Right lung (tissue), 10 donors: ENCODE measurements at places on chromosomes 11 and 22.

DNA sequence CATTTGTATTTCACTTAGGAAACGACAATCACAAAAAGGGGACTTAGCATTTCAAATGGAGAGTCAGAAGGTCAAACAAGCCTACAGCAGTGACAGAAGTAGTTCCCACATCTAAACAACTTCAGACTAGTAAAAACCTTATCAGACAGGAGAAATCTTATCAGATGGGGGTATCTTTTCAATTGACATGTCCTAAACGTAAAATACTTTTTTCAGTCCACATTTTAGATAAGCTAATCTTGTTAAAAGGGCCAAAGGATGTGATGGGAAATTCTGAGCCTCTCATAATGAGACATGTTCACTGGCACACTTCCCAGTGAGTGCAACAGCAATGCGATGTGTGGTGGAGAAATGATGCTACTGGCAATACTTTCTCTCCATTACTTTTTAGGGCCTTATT, 2.4 kb downstream of the MAPK1 start:
- DNase-seq: peak; percentile 63

DNA sequence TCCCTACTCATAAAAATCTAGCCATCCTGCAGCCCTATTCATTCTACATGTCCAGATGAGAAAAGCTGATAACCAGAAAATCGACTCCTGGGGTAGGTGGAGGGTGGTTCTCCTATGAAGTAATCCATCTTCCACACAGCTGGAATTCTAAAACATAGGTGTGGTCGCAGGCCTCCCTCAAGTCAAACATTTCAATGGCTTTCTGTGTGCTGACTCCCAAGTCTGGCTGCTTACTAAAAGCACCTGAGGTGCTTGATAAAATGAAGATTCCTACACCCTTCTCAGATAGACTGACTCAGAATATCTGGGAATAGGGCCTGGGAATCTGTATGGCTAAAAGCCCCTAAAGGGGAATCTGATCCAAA, 26.1 kb downstream of the IRAG1 start:
- DNase-seq: no peak

DNA sequence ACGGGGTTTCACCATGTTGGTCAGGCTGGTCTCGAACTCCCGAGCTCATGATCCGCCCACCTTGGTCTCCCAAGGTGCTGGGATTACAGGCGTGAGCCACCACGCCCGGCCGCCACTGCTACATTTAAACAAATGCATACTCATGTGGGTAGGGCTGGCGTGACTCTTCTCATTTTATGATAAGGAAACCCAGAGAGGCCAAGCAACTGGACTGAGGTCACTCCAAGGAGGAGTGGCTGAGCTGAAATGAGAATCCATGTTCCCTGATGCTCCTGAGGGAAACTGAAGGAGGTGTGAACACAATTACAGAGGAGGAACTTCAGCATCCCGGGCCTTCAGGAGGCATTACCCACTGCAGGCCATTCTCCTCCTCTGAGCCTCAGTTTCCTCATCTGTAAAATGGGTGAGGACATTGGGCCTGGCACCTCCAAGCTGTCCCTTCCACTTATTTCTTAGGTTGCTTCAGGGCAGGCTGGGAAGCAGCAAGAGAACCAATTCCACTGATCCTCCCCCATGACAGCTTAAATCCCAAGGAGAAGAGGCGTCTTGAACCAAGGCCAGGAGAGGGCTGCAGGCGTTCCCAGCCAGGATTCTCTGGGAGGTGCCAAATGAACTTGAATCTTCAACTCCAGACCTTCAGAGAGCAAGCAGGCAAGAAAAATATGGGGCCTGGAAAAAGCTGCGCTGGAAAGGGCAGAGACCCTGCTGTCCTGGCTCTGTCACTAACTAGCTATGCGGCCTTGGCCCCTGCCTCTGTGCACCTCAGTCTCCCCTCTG, 2.9 kb downstream of the TST start:
- DNase-seq: no peak

DNA sequence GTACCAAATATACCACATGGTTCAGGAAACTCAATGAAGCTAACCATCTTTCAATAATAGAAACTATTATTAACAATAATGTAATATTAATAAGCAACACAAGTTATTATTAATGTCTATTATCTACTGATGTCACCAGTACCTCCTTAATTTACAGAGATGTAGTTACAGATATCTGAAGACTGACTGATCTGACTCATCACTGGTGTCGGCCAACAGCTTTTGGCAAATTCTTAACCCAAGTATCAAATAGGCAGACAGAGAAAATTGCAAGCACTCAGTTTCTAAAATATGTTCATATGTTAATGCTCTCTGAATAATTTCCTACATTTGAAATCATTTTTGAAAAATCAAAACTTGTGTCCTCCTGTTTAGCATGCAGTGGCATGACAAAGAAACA, 100.4 kb upstream of the DDI1 start:
- no peak for DNase-seq

GRCh38 chr22:38176170-38176741, 5.4 kb downstream of the PLA2G6 start:
- no peak for DNase-seq

DNA sequence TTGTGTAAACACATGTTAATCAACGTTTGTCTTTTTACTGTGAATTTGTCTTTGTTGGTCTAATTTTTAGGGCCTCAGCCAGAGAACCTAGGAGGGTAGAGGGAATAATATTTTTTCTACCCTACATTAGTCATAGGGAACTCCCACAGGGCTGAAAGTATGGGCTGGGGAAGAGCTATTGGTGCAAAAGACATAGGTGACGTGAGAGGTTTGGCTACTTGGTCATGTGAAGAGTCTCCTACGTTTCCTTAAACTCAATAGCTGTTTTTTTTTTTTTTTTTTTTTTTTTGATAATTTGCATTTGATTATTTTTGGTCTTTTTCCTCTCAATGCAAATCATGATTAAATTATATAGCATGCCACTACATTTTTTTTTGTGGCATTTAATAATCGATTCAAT, 15.9 kb upstream of the MMP7 start:
- DNase-seq: no peak

DNA sequence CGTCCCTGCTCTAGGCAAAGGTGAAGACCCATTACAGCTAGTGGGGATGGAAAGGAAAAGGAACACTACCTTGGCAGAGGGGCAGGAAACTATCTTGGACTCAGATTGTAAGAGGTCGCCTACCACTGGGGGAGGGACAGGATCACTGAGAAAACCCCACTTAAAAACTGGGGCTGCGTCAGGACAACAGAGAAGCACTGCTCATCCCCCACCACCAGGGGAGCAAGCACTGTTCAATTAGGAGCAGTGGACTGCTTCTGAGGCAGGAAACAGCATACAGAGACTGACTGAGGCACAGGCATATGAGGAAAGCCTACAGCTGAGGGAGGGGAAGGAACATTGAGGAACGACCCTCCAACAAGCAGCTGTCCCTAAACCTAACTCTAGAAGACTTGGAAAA, 20.8 kb upstream of the DLAT start:
- DNase-seq: no peak

GRCh38 chr11:123363556-123363955, 66.5 kb upstream of the GRAMD1B start:
- DNase-seq: no peak

GRCh38 chr11:2436013-2436520, 8.2 kb downstream of the TRPM5 start:
- no peak for DNase-seq

- DNase-seq: no peak
These were observed 203.4 kb downstream of the TBC1D22A start for GRCh38 chr22:46965555-46966494.

- no peak for DNase-seq
These were observed 1074.3 kb downstream of the BRD1 start for GRCh38 chr22:48753381-48753730.

GRCh38 chr11:4467811-4468606, 14.4 kb upstream of the OR52K1 start:
- no peak for DNase-seq

GRCh38 chr11:74444173-74444826, 23.0 kb downstream of the KCNE3 start:
- no peak for DNase-seq

DNA sequence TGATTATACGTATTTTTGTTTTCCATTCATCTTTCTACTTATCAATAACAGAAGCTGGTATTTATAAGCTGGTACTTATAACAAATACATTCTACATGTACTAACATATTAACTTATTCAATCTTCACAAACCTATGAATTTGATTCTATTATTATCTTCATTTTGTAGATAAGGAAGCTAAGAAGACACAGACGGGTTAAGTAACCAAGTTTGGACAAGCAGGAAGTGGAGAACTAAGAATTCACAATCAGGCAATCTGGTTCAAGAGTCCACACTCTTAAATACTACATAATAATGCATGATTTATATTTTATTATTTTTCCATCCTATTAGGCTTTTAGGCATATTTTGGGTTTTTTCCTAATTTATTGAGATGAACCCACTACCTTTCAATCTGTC, 25.0 kb downstream of the FCHSD2 start:
- DNase-seq: no peak

- no peak for DNase-seq
These were observed 566 bp downstream of the INTS4 start for GRCh38 chr11:77993902-77994301.

DNA sequence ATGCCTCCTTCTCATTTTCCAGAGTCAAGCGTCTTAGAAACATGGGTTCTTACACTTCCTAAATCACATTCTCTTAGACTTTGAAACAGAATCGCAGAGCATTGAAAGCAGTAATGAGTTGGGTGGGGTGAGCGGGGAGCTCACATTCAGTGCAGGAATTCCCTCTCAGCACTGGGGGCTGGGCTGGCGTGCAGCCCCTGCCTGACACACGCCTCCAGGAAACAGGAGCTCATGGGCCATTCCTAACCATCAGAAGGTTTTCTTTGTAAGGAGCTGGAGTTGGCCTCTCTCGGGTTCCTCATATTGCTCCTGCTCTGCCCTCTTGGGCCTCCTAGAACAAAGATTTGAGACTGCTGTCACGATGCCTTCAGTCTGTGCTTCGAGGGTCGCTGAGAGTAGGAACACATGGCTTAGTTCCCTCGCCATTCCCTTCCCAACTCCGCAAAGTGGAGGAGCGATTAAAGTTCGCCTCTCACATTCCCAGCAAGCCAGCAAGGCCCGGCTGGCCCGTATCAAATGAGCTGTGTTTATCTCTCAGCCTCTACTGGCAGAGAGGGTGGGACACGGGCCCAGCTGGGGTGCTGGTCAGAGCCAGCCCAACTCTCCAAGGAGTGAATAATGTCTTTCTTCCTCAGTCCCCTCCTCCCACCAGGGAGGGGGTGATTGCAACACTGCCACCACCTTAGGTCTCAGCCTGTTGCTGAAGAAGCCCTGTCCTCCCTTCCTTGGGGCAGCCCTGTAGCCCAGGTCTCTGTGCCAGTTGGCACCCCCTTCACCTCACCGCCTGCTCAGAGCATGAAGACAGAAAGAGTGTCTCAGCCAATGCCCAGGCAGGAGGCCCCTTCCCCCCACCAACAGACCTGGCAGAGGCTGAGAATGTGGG, 10.4 kb downstream of the CHRDL2 start:
- peak; percentile 88 for DNase-seq

DNA sequence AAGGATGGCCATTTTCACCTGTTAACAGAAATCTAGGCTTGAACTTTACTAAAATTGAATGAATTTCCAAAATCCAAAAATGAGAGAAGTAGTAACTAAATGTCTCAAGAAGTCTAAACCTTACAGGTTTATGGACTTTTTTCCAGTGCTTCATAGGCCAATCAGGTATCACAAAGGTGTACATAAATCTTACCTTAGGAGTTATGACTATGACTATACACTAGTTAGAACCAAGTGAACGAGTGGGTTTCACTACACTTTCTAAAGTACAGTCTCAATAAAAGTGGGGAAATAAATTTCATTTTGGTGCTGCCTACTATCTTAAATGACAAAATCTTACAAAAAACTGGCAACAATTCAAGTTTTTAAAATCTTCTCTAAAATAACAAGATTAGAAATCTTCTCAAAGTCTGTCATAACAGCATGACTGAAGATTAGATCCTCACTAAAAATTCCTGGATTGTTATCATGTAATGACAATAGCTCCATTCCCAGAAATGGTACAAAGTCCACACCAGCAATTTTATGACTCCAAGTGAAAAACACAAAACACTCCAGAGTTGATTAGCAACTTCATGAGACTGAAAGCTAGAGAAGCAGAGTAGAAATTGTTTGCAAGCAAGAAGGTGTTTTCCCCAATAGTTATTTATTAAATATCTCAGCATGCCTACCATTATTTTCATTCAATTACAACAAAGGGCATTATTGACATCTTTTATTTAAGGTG, 20.9 kb downstream of the SOX6 start:
- DNase-seq: no peak

DNA sequence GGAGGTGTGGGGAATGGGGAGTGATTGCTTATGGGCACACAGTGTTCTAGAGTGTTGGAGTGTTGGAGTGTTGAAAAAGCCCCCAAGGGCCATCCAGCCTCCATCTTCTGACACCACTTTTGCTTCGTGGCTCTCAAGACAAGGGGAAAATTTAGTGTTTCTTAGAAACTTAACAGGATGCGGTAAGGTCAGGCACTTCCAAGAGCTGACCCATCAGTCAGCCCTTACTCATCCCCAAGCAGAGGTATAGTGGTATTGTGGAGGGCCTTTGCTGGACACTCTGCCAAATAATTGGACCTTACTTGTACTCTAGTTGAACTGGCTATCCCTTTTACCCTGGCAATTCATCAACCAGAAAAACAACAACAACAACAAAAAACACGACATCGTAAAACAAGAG, 14.8 kb upstream of the ALDH3B2 start:
- DNase-seq: no peak

- no peak for DNase-seq
These were observed 64.3 kb upstream of the ZC3H12C start for GRCh38 chr11:110028921-110029320.

GRCh38 chr22:37607010-37607934, 1.4 kb upstream of the GGA1 start:
- DNase-seq: peak; percentile 80

DNA sequence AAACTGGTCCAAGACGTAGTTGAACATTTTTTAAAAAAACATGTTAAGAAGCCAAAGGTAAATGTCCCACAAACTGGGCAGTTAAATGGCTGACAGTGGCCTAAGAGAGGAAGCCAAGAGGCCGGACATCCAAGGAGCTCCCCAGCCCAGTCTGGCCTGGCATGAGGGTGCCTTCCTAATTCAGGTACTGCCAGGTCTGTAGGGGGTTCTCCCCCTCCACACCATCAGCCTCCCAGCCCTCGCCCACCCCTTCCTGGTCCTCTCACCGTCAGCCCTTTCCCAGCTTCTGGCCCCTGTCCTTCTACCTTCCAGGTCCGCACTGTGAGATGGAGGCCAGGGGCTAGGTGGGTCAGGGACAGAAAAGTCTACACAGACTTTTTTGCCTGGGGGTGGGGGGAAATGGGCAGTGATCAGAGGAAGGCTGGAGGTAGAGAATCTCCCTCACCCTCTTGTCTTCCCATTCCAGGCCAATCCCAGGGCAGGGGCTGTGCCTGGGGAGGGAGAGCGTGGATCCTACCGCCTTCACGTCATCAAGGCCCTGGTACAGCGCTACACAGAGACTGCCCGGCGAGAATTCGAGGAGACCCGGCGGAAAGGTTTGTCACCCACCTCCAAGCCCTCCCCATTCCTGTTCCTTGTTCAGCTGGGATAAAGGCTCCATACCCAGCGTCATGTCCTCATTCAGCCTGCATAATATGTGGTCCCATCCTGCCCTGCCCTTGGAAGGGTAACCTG, 6.0 kb downstream of the ART5 start:
- no peak for DNase-seq
